ENCODE measurements at places on chromosomes 16 and 17. TPM values are rescaled to one million over a fixed set of nuclear protein-coding genes. Genes with fewer than 3 reads are reported as not detected.

Gene CCL2
- 431 TPM for total RNA-seq

Gene TGFB1I1
- 57.3 TPM for total RNA-seq

Gene FOXF1
- 0.65 TPM for total RNA-seq

Gene ZNF423
- total RNA-seq = 8.6 TPM

Gene KRTAP9-8
- not detected for total RNA-seq

Gene SETD1A
- 5.1 TPM for total RNA-seq

Gene CYLD
- 29.9 TPM for total RNA-seq

Gene GSDMA
- total RNA-seq = not detected

Gene ZNF267
- 26.1 TPM for total RNA-seq

Gene C16orf74
- total RNA-seq = 34.3 TPM

Gene MYH2
- not detected for total RNA-seq

Gene CLDN7
- total RNA-seq = 13.4 TPM

Gene CHST5
- total RNA-seq = not detected

Gene KCTD13
- 17.0 TPM for total RNA-seq

Gene MT4
- not detected for total RNA-seq

Gene PRAC1
- total RNA-seq = not detected

Gene MMP15
- total RNA-seq = 20.5 TPM

Gene CYGB
- 0.65 TPM for total RNA-seq

Gene KCNG4
- total RNA-seq = not detected

Gene UTS2R
- not detected for total RNA-seq

Gene SLFN12L
- not detected for total RNA-seq

Gene MMP25
- total RNA-seq = under 0.01 TPM

Gene ABCA9
- 8.5 TPM for total RNA-seq

Gene CDK3
- total RNA-seq = 1.5 TPM

Gene RASL10B
- total RNA-seq = 0.33 TPM

Gene BRIP1
- total RNA-seq = 11.0 TPM

Gene IL34
- 2.9 TPM for total RNA-seq

Gene OR1A1
- not detected for total RNA-seq

Gene CLEC18B
- 1.3 TPM for total RNA-seq

Gene METTL2A
- total RNA-seq = 18.6 TPM

Gene ZNF597
- total RNA-seq = 2.9 TPM

Gene MT1A
- 1.7 TPM for total RNA-seq

Gene SPATA32
- not detected for total RNA-seq

Gene SLC2A4
- 0.33 TPM for total RNA-seq

Gene CLUH
- total RNA-seq = 76.8 TPM

Gene C17orf78
- total RNA-seq = not detected

Gene FBF1
- 7.2 TPM for total RNA-seq

Gene FOXO3B
- 5.6 TPM for total RNA-seq

Gene STXBP4
- 23.2 TPM for total RNA-seq

Gene GRB7
- not detected for total RNA-seq

Gene IRX3
- total RNA-seq = 0.65 TPM

Gene CPHXL2
- total RNA-seq = not detected

Gene NKD1
- total RNA-seq = under 0.01 TPM

Gene UBFD1
- total RNA-seq = 97.7 TPM

Gene CD300H
- total RNA-seq = not detected

Gene RSKR
- 8.7 TPM for total RNA-seq

Gene C16orf54
- total RNA-seq = not detected

Gene KCNAB3
- 0.98 TPM for total RNA-seq

Gene NPIPA5
- total RNA-seq = 2.4 TPM

Gene RNU2-1
- total RNA-seq = not detected

Gene ZNF385C
- not detected for total RNA-seq

Gene ZNF688
- total RNA-seq = 6.2 TPM

Gene IL17C
- 0.33 TPM for total RNA-seq

Gene ZNF624
- 6.2 TPM for total RNA-seq

Gene IFT20
- 40.3 TPM for total RNA-seq

Gene KRTAP4-6
- total RNA-seq = not detected

Gene NFATC3
- 35.6 TPM for total RNA-seq

Gene HAP1
- under 0.01 TPM for total RNA-seq

All from vein endothelial cell (primary cell).